Jurkat, Clone E6-1 (cell line): ENCODE measurements at places on chromosomes 11 and 22.
A peak's percentile ranks its signal among the peaks of the same experiment; 100 is the strongest.

DNA sequence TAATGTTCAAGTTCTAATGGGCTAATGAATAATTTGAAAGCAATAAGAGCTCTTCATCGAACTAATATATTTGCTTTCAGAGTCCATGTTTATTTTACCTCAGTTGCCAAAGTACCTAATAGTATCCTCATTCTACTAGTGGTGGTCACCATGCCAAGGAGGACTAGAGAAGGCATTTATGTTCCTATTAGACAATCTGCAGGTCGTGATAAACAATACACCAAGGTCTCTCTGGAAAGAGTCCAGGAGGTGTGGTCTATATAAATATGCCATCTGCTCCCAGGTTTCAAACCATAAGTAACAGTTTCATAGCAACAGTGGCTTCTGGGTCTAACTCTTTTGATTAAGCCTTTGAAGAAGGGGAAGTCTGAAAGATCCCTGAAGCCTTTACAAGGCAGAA is 42.9 kb downstream of the ARFGAP3 start:
- DNase-seq, result no peak

DNA sequence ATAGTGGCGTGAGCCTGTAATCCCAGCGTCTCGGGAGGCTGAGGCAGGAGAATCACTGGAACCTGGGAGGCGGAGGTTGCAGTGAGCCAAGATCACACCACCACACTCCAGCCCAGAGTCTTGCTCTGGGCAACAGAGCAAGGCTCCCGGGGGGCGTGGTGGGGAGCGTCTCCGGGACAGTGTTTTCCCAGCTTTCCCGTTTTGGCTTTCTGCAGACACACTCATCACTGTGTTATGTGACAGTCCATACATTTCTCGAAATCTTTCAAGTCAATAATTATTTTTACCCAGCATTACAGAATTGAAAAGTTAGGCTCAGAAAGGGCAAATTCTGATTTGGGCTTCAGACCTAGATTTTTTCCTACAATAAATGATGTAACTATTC is 31.7 kb downstream of the NEAT1 start:
- no peak for DNase-seq

GRCh38 chr22:37848587-37849088 is 581 bp upstream of the EIF3L start:
- DNase-seq, result no peak

- DNase-seq, result no peak
Measured at GRCh38 chr22:47748957-47749356, 986.5 kb downstream of the TBC1D22A start.

DNA sequence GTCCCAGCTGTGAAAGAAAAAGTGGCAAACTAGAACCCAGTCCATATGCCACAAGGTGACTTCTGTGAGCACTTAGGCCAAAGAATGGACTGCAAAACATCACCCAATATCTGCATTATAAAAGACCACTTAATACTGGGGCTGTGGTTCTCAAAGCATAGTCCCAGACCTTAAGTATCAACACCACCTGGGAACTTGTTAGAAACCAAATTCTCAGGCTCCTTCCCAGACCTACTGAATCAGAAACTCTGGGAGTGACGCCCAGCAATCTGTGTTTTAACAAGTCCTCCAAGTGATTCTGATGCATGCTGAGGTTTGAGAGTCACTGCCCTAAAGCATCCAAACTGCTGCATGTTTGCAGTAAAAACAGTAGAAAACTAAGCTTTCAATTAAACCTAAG is 81.3 kb downstream of the SERGEF start:
- DNase-seq, result no peak

DNA sequence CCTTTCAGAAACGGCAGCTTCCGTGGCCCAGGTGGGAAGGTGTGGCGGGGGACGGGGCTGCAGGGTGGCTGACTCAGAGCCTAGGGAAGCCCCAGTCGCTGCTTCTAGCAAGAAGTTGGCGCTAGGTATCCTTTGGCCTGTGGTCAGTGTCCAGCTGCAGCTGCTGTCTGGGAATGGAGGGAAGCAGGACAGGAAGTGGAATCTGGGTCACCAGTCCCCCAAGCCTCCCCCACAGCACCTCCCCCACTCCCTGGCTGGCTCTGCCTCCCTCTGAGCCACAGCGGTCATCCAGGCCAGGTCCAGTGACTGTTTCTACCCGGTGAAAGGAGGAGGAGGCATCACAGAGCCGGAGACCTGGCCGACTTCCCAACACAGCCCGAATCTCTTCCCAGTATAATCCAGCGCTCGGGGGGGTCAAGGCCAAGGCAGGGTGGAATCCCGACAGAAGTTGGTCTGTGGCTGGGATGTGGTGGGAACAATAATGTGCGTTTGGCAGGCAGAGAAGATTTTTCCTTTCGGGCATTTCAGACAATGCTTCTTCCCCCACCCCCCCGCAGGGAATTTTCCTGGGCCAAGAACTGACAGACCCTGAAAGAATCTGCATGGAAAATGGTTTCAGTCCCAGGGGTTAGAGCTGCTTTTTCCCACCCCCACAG is 45.1 kb downstream of the C11orf96 start:
- DNase-seq, result no peak

DNA sequence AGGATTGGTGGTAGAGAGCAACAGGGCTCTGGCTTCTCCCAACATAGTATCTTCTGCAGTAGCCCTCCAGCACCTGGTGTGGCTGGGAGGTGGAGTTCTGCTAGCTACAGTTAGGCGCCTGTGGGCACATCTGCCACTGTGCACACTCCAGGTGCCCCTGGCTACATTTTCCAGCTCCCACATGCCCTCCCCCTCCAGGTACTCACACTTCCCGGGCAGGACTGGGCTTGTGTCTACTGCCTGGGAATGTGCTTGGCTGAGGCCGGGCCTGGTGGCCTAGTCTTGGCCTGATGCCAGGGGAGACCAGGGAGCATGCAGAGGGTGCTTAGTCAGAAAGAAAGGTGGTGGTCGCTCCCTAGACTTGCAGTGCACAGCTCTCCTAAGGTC is 15.8 kb downstream of the PHLDB1 start:
- peak; percentile 44 for DNase-seq

DNA sequence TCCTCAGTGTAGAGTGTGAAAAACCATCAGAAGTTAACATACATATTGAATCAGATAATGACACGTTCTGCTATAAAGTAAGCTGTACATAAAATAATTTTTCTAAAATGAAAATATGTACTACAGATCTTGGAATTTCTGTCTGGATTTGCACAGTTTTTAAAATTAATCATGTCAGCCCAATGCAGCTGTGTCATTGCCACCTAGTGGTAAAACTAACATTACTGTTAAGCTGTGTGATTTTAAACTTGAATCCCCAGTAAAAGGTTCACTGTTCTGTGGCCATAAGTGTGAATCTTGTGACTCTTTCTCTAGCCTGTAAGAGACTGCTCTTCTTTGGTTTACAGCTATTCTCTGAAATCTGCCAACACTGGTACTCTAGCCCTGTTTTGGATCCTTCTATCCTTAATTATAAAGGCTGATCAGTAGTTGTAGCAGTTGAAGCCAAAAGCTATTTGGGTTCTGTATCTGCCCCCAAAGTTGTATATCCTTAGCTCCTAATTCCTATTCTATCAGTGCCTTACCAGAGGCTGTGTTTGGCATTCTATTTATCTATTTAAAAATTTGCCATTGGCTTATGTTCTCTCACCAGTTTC is 4.0 kb downstream of the JRKL start:
- peak; percentile 39 for DNase-seq

DNA sequence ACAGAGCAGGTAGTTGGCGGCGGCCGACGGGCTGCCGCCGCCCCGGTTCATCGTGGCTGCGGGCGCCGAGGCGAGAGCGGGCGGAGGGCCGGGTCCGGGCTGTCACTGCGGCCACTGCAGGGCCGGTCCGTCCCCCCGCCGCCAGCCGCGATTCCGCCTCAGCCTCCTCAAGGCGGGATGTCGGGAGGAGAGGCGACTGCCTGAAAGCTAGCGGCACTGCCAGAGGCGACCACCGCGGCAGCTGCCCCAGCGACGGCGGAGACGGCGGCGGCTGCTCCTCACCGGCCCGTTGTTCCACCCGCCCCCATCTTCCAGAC is 234 bp downstream of the SESN3 start:
- no peak for DNase-seq

DNA sequence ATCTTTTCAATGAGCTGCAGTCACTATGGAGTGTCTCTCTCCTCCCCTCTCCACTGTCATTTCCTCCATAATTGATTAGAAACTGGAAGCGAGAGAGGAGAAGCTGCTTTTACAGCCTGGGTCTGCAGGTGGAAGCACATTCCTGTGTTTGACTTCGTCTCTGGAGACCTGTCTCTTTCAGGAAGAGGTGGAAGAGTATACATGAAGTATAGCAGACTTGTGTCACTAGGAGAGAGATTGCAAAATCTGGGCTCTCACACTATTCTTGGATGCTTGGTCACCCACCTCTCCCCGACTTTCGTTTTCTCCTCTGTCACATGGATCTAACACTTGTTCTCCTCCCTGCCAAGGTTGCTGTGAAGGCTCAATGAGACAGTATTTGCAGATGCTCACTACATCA is 323.3 kb downstream of the NTM start:
- DNase-seq, result no peak

- no peak for DNase-seq
Measured at GRCh38 chr11:88252208-88252607, 77.0 kb upstream of the RAB38 start.

DNA sequence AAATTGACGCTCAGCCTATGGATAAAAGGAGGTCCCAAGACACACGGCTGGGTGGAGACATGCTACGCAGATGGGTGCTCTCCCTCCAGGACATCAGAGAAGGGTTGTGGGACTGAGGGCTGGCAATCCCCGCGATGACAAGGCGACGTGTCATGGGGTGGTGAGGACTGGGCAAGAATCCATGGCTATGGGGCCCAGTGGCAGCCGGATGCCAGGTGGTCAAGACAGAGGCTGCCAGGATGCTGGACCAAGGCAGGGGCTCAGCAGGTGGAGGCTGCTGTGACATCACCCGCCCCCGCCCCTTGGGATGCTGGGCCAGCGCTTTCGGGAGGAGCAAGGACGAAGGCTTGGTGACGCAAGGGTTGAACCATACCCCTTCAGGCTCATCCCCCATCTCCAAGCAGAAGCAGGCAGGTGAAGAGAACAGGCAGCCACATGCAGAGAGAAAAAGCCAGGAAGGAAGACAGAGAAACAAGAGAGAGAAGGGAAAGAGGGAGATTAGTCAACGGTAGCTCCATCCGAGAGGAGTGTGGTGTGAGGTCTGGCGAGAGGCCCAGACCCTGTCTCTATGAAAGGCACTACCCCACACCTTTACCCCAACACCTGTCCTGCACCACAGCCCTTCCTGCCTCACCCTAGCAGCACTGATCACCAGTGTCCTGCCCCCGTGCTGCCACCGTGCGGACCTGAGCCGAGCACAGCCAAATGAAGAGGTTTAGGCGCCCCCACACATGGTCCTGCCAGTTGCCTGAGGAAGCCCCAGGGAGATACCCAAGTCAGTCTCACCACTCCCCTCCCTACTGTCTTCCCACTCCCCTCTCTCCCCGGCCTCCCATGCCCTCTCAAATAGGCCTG is 24.1 kb upstream of the RASL10A start:
- DNase-seq, result no peak

DNA sequence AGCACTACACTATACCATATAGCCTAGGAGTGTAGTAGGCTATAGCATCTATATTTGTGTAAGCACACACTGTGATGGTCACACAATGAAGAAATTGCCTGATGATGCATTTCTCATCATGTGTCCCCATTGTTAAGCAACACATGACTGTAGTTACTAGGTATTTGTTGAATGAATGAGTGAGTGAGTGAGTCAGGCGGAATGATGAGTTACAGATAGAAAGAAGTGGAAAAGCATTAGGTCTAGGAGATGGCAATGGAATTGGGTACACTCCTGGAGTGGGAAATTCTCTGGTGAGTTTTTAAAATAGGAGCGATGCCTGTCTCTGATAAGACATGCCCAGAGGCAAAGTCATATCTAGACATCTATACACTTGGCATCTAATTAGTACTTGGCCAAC is 160.5 kb upstream of the TBCEL start:
- no peak for DNase-seq

DNA sequence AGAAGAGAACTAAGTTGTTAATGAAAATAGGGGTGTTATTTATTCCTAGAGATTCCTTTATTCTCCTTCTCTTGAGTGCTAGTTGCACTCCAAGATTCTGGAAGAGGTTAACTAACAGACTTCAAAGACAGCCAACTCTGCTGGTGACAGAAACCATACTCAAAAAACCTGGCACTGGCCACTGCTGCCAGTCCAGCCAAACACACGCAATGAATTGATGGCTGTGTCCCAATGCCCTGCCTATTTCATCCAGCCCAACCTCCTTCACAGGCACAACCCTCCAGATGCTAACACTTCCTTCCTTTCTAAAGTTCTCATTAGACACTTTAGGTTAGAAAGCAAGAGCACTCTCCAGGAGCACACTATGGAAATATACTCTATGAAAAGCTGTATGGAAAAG is 150.8 kb upstream of the C11orf58 start:
- DNase-seq, result no peak

GRCh38 chr22:22425783-22426624 is 82.5 kb downstream of the ZNF280B start:
- no peak for DNase-seq
